ENCODE measurements at places on chromosomes 11 and 22.

DNA sequence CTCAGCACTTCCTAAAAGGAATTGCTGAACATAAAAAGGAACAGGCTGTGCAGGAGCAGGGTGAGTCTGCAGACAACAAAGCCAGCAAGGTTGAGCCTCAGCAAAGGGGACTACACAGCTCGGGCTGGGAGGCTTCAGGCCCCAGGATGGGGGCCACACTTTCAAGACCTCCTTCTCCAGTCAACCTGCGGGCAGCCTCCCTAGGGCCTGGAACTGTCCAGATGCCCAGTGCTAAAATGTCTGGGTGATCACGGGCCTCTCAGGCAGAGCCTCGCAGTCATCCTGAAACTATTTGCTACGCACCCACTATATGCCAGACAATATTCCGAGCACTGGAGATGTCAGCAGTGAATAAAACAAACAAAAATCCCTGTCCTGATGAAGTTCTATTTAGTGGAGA lies 3.9 kb upstream of the NEFH start:
- no peak for DNase-seq

- no peak for DNase-seq
Observed at GRCh38 chr11:102620818-102621561, 4.1 kb downstream of the MMP20 start.

GRCh38 chr22:49968313-49968830 lies 7.8 kb downstream of the PIM3 start:
- DNase-seq = no peak

- no peak for DNase-seq
Observed at GRCh38 chr11:6824136-6824823, 21.2 kb upstream of the OR10A5 start.

GRCh38 chr11:78646564-78647185 lies 72.0 kb upstream of the NARS2 start:
- no peak for DNase-seq

GRCh38 chr11:69644071-69644961 lies 3.4 kb downstream of the CCND1 start:
- DNase-seq = no peak

- no peak for DNase-seq
Observed at GRCh38 chr11:61377461-61378160, 14.8 kb upstream of the TMEM216 start.

GRCh38 chr22:42641801-42642413 lies 1.5 kb upstream of the ATP5MGL start:
- no peak for DNase-seq

DNA sequence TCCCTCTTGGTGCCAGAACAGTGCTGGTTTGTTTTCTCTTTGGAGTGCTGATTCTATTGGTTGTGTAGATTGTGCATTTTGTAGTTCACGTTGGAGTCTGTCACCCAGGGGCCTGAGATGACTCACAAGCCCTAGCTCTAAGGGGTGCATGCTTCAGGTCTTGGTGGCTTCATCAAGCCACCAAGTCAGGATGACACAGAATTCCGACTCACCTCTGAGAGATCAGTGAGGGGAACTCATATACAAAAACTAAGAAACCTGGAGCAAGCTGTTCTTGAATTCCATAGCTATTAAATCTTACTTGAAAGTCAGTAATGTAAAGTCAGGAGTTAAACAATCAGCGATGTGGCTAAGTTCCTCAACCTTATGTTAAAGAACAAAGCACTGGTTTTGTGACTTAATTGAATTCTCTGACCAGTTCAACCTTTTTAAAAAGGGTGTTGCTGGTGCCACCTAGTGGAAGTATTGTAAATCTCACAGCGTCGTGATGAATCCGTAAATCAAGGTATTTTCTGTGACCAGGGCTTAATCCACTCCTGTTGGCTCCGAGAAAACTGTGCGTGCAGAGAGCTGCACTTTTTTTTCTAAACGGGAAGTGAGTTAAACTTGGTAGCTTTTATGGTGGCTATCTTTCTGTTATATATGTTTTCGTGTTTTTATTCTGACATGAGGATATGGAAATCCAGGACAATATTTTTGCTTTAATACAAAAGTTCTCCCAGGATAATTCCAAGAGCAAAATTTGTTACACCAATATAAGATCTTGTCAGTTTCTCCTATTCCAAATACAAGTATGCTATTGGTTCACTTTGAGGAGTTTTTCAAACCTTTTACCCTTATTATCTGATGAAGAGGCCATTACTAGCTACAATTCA lies 14.6 kb downstream of the MMP13 start:
- DNase-seq = peak; percentile 26

- DNase-seq = no peak
Observed at GRCh38 chr11:31050061-31050765, 319.3 kb downstream of the DCDC1 start.

DNA sequence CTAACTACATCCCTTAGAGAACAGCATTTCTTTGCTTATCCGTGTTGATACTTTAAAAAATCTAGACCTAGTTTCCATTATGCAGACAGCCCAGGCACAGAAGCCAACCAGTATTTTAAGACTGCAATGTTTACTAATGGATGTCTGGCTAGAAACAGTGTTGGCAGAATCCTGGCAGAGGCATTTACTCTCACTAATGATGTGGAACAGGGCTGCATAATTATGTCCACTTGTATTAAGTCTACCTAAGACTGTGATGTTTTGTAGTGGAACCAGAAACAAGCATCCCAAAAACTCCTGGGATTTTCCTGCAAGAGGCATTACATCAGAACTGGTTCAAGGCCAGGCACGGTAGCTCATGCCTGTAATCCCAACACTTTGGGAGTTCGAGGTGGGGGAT lies 50.2 kb upstream of the PICALM start:
- no peak for DNase-seq

GRCh38 chr11:47983464-47984397 lies 3.4 kb downstream of the PTPRJ start:
- no peak for DNase-seq

DNA sequence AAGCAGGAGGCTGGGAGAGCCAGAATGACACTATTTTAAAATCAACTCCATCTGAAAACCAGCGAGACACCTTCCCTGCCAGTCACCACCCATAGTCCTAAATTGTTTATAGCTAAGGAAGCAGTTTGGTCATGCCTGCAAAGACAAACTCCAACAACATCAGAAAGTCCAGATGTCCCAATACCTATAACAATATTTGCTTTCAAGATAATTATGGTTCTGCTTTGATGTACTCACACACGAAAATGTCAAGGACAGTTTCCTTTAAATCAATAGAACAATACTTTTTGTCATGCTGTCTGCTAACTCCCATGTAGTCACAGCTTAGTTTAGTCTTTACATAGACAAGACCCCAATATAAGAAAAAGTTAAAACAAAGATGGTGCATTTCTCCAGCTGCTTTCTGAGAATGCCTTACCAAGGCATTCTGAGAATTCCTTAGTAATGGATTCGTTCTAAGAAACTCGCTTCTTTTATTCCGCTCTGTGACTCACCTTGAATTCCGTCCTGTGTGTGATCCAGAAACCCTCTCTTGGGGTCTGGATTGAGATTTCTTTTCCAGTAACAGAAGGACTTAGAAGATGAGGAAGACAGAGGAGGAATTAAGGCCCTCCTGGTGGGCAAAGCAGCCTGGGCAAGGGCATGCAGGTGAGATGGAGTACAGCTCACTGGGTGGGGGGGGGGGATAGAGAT lies 9.6 kb upstream of the SCGB2A2 start:
- no peak for DNase-seq

DNA sequence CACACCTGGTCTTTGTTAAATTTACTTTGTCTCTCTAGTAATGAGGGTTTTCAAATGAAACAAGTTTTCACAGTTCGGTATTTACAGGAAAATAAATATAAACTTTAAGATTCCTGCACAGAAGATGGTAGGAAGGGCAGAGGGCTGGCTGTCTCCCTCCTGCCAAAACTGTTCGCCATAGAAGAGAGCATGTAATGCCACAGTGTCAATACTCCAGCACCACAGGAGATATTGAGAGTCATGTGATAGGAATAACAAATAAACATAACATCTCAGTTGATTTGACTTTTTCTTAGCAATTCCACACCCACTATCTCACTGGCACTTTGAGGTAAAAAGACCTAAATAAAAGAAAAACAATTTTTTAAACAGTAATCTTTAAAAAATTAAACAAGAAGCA lies 100.9 kb downstream of the MRTFA start:
- no peak for DNase-seq

- DNase-seq = no peak
Observed at GRCh38 chr11:103906291-103906867, 130.1 kb upstream of the DDI1 start.

- DNase-seq = no peak
Observed at GRCh38 chr11:119107538-119108145, 498 bp downstream of the C2CD2L start.

- DNase-seq = no peak
Observed at GRCh38 chr11:102703826-102704493, 1.6 kb downstream of the MMP27 start.

GRCh38 chr11:112334381-112334780 lies 73.7 kb upstream of the PLET1 start:
- DNase-seq = no peak

DNA sequence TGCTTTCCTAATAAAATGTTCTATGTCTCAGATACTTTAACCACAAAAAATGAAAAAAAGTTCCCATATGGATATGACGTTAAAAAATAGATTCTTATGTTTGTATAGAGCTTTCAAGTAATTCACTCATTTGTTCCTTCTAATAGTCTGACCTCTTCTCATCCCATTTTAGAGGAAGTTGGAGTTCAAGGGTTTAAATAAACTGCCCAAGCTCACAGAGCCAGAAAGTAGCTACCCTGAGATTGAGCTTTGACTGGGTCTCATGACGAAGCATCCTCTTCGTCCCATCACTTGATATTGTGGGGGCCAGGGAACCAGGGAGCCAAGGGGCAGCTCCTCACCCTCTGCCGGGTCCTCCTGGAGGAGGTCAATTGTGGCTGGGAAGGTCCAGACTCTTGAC lies 116.3 kb downstream of the CCDC81 start:
- DNase-seq = no peak

DNA sequence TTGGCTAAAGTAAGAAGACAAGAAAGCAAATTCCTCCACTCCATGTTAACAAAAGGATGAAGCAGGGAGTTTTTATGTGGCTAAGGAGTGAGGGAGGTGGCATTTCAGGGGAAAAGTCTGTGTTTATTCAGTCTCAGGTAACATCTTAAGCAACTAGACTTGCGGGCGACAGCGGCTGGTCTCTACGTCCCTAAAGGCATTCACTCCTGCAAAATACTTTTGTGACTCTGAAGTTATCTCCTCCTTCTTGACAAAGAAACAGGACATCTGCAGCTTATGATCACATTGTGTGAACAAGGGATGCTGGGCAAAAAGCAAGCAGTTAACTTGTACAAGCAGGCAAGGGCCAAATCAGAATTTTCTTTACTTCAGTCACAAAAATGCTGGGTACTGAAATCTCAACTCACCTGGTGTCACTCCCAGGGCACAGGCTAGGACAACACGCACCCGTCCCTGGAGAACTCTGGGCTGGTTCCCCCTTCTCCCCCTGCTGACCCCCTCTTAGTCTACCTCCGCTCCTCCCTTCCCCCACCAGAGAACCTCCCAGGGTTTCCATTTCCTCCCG lies 38.3 kb downstream of the IGLL5 start:
- no peak for DNase-seq

GRCh38 chr22:45179276-45180049 lies 15.7 kb downstream of the NUP50 start:
- DNase-seq = peak; percentile 57

- DNase-seq = no peak
Observed at GRCh38 chr11:36037031-36037430, 93.2 kb downstream of the LDLRAD3 start.

DNA sequence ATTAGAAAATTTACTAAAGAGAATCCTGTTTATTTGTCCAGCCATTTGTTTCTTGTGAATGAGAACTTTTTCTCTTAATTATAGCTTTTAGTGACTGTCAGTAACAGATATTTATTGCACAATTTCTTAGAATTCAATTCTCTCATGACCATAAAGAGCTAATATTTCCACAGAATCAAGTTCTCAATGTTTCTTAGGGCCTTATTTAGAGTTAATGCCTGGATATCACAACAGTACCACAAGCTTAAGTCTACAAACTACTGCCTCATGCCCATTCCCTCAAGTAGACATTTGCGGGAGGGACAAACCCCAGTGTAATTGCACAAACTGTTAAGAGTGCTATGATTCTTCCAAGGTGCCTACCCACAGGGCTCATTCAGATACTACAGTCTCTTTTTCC lies 199.7 kb upstream of the POU2AF2 start:
- DNase-seq = no peak

- DNase-seq = no peak
Observed at GRCh38 chr22:30792456-30792855, 97.8 kb downstream of the OSBP2 start.

DNA sequence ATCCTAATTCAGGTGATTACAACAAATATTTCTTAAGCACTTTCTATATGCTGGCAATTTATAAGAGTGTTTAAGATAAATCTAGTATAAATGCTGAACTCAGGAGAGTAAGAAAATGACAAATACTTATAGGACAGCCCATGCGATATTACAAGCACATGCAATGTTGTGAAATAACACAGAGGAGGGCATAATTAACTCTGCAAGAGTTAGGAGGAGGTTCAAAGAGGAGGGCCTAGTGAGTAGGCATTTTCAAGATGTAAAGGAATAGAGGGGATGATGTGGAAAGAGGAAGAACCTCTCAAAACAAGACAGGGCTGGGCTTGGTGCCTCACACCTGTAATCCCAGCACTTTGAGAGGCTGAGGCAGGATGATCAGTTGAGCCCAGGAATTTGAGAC lies 37.1 kb upstream of the IL17RA start:
- DNase-seq = no peak

- peak; percentile 51 for DNase-seq
Observed at GRCh38 chr22:19855504-19856409, 1.1 kb upstream of the GNB1L start.

DNA sequence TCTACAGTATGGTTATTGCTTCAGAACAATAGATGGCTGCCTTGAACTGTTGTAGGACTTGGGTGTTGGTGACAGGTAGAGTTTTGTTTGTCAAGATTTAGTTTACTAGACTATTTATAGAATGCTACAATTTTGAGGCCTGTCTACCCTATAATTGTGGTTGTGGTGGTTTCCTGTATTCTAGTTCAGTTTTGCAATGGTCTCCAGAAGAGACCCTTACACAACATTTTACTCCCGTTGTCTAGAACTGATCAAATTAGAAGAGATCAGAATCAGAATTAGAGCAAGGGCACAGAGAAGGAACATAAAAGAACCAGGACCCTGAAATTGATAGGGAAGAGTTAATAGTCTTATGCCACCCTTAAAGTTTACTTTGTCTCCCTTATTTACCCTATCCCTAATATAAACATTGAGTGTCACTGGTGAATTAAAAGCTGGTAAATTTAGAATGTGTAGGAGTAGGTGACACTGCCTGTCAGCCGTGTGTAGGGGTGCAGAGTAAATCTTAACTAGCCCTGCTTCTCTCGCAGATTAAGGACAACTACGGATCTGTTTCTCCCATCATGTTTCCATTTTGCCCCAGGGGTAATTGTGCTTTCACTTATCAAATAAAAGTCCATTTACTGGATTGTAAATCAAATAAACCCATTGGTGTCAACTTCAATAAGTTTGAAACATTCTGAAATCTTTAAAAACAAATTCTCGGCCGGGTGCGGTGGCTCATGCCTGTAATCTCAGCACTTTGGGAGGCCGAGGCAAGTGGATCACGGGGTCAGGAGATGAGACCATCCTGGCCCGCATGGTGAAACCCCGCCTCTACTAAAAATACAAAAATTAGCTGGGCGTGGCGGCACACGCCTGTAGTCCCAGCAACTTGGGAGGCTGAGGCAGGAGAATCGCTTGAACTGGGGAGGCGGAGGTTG lies 10.9 kb upstream of the PHLDB1 start:
- DNase-seq = no peak

Measured in CD4-positive, alpha-beta T cell treated with Interleukin-15 for 1 hour (primary cell).